ENCODE measurements at places on chromosomes 3 and 15.

GRCh38 chr15:26200427-26200826, 337.3 kb upstream of the ATP10A start:
- DNase-seq: no peak

DNA sequence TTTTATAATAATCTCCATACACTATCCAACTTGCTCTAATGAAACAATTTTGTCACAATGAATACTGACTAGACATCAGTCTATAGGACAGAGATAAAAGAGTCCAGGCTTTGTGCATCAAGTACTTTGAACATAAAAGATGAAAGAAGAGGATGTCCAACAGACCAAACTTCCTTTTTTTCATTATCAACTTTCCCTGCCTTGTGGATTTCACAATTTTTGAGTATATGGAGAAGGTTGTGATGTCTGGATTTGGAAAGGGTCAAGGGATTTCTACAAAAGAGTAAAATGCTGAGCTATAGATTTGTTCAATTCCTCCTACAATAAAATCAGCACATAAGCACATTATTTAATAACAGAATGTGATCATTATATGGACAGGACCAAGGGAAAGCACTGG, 25.7 kb downstream of the CD47 start:
- DNase-seq: no peak

DNA sequence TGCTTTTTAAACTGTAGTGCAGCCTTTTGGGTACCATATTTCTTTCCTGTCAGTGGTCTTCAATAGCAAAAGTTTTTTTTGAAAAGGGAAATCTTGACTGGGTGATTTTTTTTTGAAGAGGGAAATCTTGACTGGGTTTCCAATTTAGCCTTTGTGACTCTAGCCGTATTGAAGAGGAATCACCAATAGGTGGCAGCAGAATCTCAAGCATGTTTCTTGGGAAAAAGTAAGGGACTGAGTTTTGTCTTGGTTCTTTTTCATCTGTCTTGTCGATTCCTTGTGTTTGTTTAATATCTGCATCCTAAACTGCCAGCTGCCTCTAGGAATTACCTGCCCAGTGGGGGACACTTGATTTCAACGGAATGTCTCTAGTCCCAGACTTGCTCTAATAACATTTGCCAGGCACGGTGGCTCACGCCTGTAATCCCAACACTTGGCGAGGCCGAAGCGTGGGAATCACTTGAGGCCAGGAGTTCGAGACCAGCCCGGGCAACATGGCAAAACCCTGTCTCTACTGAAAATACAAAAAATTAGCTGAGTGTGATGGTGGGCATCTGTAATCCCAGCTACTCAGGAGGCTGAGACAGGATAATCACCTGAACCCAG, 89.2 kb downstream of the RBPMS2 start:
- DNase-seq: no peak

DNA sequence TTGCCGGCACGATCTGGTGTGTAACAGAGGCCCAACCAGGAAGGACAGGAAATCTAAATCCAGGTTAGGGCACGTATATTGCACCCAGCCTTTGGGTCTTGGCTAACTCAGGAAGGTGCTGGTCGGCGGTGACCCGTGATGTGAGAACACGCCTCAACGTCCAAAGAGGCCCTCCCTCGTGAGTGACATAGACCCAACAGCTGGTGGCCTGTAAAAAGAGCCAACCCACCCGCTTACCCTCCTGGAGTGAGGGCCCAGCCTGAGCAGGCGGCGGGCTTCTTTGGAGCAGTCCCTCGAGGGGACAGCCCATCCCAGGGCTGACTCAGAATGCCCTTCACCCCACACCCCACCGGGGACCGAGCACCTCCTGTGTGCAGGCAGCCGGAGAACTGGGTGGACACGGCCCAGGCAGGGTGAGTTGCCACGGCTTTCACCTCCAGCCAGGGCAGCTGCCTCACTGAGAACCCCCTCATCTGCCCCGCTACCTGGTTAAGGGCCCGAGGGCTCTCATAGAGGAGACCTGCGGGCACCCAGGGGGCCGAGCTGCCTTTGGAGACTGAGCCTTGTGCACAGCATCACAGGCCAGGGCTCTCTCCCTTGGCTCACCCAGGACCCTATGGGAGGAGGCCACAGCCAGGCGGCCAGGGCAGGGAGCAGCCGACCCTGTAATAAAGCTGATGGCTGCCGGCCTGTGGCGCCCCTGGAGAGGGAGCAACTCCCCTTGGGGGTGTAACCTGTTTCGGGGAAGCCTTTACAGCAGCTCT, 41.8 kb downstream of the ZNF710 start:
- DNase-seq: no peak

GRCh38 chr3:117616227-117616626, 906.6 kb downstream of the TUSC7 start:
- no peak for DNase-seq

GRCh38 chr3:79167651-79168416, 600.0 kb downstream of the ROBO1 start:
- DNase-seq: no peak

DNA sequence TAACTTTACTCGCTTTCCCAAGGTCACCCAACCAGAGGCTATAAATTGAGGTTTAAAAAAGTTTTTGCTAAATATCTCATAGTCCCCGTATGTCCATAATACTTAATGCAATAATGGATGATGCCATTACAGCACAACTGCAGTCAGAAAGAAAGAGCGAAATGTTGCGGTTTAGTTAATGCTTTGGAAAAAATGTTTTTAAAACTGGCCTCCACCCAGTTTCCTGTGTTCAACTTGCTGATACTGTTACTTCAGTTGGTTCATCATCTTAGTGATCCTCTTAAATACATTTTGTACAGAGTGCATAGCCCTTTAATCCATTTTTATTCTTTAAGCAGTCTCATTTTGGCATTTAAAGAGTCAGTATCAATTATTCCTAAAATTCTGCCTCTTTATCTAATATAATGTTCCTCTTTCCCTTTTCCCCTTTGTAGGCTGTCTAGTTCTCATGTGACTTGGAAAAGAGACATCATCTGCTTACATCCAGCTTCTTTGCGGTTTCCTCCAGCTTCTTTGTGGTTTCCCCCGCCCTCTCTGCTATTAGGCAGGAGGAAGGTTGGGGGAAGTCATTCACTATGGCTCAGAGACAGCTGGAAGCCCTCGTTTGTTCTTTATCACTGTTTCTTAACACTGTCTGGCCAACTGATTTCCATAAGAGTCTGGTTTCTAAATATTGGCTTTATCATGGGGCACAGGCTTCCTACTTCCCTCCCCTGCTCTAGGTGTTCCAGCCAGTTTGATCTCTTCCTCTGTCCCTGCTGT, 154.3 kb downstream of the GOLIM4 start:
- DNase-seq: no peak

DNA sequence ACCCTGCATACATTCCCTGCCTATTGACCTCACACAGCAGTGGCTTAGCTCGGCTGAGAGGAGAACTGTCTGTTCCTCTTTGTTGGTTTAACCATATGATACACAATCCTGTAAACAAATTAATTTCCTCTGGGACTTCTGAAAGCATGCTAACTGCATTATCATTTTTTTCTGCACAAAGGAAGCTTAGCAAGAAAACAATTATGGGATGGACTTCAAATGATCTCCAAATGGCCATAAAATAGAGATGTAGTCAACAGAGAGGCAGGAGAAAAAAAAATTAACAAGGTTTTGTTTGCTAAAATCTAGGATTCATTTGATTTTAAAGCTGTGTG, 14.4 kb upstream of the TMC3 start:
- DNase-seq: no peak

DNA sequence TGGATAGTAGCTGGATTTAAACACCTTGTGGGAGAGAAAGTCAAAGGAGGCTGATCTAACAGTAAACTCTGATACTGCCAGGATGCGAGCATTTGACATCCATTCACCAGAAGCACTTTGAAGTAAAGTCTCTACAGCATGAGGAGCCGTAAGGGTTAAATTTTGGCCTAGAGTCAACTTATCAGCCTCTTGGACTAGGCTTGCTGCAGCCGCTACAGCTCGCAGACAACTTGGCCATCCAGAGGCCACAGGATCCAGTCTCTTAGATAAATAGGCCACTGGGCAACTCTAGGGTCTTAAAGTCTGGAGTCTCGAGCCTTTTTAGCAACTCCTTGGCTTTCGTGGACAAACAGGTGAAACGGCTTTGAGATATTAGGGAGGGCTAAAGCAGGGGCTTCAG, 61.4 kb downstream of the PLSCR2 start:
- DNase-seq: no peak

GRCh38 chr3:58839187-58839586, 172.6 kb upstream of the FAM3D start:
- no peak for DNase-seq

- DNase-seq: no peak
These were observed 26.2 kb upstream of the CLDN16 start for GRCh38 chr3:190361791-190362190.

- peak; percentile 44 for DNase-seq
These were observed 150.2 kb downstream of the DNAJB8 start for GRCh38 chr3:128316481-128316891.

DNA sequence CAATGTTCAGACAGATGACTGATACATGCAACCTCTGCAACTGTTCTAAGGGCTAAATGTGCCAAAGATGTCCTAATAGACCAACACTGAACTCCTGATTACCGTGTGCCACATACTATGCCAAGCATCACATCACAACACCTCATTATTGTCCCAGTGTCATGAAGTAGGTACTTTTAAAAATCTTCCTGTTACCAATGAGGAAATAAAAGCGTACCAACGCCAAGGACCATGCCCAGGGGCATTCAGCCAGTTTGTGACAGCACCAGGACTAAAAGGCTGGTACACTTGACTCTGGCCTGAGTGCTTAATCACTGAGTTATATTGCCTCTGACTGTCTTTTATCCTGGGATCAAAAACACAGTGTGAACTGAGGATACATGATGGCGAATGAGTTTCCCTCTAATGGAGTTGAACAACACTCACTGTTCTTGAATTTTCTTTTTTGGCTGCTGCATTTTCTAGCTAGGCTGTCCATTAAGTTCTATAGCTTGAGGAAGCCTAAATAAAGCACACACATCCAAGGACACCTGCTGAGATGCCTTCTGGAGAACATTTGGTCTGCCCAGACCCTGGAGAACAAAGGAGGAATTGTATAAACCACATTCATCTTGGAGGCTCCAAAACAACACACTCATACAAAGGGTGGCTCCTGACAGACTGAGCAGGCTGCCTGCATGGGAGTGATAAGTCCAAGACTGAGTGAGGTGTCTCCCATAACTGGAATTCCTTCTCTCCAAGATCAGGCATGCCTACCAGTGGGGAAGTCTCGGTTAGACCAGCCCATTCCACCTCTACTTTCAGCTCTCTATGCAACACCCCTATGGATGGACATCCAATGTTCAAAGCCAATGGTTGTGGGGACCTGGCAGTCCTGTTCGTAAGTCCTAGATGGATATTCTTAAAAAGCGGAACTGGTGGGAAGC, 126.7 kb upstream of the PRICKLE2 start:
- DNase-seq: no peak

- no peak for DNase-seq
These were observed 4.9 kb downstream of the TP63 start for GRCh38 chr3:189636048-189636447.

DNA sequence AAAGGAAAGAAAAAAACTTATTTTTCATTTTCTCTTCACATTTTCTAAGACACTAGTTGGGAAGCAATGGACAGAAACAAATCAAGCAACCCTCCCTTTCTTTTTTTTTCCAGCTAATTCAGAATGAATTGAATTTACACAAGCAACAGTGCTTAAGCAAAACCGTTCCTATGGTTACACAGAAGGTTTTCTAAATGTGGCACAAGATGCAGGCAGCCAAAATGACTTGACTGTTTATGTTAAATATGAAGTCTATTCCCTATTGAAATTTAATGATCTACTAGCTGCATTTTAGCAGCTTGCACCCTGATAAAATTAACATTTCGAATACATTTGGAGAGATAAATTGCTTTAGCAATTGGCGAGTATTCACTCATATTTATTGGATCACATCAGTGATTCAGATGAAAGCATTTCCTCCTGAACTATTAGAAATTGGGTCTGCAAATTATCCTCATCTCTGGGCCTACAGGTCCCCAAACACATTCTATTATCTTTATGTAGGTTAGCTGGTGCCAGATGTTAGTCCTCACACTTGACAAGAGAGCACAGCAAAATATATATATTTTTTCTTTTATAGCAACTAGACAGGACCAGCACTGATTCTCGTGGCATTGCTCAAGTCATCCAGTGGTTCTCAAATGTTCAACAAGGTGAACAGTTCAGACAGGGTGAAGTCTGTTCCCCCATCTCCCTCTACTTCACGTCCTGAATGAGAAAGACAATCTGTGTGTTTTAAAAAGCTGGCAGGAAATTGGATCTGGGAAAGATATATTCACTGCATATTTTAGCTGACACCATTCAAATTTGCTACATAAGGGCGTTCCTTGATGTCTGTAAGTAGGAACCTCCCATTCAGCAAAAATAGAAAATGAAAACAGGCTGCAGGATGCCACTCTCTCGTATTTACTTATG, 463.6 kb upstream of the KCNMB2 start:
- DNase-seq: no peak

DNA sequence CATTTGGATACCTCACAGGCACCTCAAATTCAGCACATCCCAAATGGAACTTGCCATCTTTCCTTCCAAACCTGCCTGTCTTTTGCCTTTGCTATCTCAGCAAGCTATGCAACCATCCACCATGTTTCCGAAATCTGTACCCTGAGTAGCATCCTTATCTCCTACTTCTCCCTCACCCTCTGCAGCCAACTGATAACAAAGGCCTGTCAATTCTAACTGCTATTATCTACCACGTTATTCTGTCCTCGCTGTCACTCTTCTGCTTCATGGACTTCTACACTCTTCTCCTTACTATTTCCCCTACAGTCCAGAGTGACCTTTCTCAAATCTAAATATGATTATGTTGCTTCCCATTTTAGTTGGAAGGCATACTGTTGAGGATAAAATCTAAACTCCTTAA, 25.5 kb upstream of the TAFA4 start:
- no peak for DNase-seq

DNA sequence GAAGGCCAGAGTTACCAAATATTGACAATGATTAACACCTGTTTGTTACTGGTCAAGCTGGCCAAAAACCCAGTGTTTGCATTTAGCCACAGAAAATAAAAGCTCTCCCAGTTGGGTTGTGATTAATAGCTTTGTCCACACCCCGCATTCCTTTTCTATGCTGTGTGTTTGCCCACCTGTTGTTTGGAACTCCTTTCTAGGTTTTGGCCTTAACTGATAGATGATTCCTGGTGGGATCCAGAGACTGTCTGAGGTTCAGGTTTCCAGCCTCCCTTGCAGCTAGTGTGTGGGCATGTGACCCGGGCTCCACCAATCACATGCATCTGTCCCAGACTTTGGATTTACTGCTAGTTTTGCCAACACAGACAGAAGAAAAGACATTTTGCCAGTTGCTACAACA, 83.8 kb downstream of the PTPRG start:
- no peak for DNase-seq
